Spinal cord (tissue), 10 donors: ENCODE measurements at places on chromosomes 6 and 20. TPM values are rescaled to one million over a fixed set of nuclear protein-coding genes. Genes with fewer than 3 reads are reported as not detected.

SFTA2 gene
- total RNA-seq, result not detected

BIRC7 gene
- total RNA-seq, result 1.4 TPM

LBP gene
- total RNA-seq, result not detected

SIRPA gene
- total RNA-seq, result 34.3 TPM

FLRT3 gene
- total RNA-seq, result 53.7 TPM

ANKRD66 gene
- total RNA-seq, result 3.5 TPM

MYH7B gene
- total RNA-seq, result 1.6 TPM

TEAD3 gene
- 1.8 TPM for total RNA-seq

KCNK5 gene
- 7.5 TPM for total RNA-seq

GPX5 gene
- total RNA-seq, result not detected

ALDH8A1 gene
- 1.8 TPM for total RNA-seq

TRIM38 gene
- total RNA-seq, result 3.6 TPM

GRM4 gene
- total RNA-seq, result 2.8 TPM

MBOAT1 gene
- 15.8 TPM for total RNA-seq

HMGN3 gene
- total RNA-seq, result 287 TPM

IP6K3 gene
- 0.50 TPM for total RNA-seq

FAM209A gene
- not detected for total RNA-seq

KCNK17 gene
- 0.20 TPM for total RNA-seq

BPI gene
- 11.5 TPM for total RNA-seq

RFX6 gene
- not detected for total RNA-seq

HAO1 gene
- total RNA-seq, result not detected

ULBP3 gene
- 5.2 TPM for total RNA-seq

SSTR4 gene
- total RNA-seq, result 0.33 TPM

STMND1 gene
- 1.7 TPM for total RNA-seq

PRPH2 gene
- total RNA-seq, result 5.8 TPM

CFAP206 gene
- total RNA-seq, result 11.5 TPM

MED20 gene
- total RNA-seq, result 21.8 TPM

SNAI1 gene
- 0.77 TPM for total RNA-seq
